Activated CD4-positive, CD25-positive, alpha-beta regulatory T cell treated with anti-CD3 and anti-CD28 coated beads, Interleukin-2, amount 50 U/mL, for 72 hours (primary cell): ENCODE measurements at places on chromosomes 7 and 10.

DNA sequence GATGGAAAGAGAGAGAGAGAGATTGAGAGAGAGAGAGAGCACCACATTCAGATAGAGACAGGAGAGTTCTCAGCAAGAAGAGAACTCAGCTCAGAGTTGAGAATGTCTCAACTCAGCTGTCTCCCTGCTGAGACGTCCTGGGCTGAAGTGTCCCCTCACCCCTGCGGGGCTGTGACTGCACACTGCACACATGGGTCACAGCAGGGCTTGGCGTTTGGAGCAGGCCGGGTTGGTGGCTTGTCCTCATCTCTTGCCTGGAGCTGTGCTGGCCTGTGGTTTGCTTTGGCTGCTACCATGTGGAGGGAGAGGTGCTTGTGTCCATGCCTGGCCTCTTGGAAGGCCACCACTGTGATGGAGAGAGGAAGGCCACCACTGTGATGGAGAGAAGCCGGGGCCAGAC lies 167.9 kb downstream of the RNF216 start:
- no peak for DNase-seq

DNA sequence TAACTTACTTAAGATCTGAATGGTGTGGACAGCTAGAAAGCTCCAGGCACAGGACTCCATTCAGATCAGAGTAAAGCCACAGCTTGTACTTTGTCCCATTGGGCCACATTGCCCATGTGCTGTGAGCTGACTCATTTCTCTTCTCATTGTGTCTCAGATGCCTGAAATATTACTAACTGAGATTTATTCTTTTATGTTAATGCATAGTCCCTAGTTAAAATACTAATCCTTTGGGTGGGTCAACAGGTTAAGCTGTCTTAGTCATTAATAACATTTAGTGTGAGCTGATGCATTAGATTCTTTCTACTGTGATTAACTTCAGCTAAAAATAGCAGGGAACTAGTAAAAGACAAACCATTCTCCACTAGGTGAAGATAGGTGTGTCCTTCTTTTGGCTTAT lies 104.7 kb upstream of the ARMC3 start:
- no peak for DNase-seq

DNA sequence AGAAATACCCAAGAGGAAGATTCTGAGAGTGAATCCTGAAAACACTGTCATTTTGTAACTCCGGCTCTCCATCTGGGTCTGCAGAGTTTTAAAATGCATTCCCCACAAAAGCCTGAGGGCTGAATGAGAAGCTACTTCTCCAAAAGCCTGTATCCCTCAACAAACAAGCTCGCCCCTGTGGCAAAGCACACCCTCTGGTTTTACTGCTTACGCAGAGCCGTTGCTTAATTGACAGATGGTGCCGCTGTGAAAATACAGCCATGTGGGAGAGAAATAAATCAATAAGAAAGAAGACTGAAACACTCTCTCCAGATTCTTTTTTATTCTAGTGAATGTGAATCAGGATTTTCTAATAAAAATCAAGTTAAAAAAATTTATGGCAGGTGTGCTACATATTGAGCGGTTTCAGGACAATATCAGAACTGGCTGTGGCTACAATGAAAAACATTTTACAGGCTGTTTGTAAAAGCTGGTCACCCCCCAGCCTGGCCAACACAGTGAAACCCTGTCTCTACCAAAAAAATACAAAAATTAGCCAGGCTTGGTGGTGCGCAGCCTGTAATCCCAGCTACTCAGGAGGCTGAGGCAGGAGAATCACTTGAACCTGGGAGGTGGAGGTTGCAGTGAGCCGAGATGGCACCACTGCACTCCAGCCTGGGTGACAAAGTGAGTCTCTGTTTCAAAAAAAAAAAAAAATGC lies 32.5 kb downstream of the C7orf33 start:
- DNase-seq = no peak

DNA sequence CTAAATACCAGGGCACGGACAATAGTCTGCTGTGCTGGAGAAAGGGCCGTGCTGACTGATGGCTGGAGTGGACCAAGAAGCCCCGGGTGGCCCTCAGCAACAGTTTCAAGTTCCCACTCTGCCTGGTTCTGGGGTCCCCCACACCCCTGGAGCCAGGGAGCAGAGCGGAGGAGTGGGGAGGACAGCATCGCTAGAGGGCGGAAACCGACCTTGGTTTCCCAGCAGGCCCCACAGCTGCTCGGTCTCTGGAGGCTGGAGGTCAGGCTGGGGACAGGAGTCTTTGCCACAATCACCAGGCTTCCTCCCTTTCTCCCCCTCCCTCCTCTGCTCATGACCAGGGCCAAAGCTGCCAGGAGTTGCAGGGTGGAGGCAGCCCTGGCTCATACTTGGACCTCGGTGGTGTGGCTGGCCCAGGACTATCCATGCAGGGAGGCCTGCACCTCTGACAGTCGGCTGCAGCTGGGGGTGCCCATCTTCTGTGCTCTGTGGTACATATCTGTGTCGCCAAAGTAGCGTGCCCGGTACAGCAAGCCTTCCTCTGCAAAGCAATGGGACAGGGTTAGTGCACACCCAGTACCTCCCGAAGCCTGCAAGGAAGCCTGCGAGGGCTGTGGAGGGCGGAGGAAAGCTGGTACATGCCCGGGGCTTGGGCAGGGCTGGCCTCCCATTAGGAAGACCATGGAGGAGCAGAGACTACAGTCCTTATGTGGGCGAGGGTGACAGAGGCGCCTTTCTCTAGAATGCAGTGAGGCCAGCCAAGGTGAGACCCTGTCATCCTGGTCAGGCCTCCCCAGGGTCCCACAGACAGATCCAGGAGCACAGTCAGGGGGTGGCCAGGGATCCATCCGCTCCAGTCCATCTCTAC lies 19.1 kb downstream of the DNAJB12 start:
- DNase-seq = peak; percentile 62

DNA sequence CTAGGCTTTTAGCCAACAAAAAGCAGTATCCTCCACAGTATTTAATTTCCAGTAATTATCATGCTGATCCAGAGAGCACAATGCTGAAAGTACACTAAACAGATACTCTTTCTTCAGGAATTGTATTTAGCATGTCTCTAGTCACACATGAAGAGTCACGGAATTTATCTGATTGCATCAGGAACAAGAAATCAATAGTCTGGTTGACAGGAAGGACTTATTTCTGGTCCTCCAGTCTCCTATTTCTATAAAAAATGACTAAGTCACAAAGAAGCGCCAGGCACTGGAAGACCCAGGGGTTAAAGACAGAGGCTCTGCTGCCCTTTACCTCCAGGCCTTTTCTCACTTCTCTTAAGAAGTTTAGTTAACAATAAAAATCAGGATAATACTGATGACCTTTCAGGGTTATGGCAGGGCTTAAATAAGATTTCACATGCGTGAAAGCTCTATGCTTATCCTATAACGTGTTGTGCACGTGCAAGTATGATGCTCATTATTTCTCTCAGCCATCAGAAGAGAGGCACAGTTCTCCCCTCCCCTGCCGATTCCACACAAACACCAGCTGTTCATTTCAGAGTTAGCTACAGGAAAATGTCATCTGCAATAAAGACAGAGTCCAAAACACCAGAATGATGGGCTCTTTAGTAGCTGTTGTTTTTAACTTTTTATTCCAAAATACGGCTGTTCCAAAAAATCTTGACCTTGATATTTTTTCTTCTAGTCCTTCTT lies 36.9 kb downstream of the SLC26A4 start:
- no peak for DNase-seq

- DNase-seq = no peak
Measured at GRCh38 chr10:77398558-77398957, 239.1 kb downstream of the KCNMA1 start.

DNA sequence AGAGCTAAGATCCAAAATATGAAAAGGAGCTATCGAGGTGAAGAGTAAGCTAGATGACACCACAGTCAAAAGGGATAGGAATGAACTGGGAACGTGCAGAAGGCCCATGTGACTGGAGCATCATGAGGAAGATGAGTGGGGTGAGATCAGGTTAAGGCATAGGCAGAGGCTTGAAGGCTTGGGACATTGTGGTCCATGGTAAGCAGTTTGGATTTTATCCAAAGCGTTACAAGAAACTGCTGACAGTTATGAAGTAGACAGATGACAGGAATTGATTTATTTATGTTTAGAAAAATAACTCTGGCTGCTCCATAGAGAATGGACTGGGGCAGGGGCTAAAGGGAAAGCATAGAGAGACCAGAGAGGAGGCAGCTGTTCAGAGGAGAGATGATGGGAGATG lies 18.1 kb upstream of the PANK1 start:
- DNase-seq = no peak

DNA sequence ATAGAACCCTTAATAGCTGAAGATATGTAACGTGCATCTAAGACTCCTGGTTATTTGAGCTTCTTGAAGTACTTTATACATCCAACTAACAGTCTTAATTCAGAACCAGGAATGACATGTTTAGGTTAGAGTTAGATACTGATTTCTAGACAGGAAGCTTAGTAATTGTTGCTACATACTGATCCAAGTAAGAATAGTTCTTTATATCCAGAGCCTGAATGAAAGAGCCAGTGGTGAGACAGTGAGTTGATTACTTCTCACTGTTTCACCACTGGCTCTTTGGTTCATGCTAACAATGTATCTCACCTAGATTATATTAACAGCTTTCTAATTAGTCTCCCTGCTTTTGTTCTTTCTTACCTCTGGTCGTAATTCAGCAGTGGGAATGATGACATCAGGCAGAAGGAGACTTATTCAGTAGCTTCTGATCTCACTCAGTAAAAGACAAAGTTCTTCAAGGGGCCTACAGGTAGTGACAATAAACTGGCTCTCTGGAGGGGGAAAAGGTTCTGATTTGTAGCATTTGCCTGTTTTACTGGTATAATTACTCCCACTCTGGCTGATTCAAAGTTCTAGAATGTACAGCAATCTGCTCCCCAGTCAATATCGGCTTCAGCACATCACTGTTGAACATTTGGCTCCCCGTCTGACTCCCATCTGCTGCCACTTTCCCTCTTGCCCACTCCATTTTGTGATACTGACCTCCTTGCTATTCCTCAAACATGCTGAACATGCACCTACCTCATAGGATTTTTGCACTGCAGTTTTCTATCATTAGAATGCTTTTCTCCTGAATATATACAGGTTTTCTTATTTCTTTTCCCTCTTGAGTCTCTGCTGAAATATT lies 29.1 kb downstream of the MCU start:
- no peak for DNase-seq

- no peak for DNase-seq
Measured at GRCh38 chr7:115319541-115319940, 397.6 kb downstream of the MDFIC start.

DNA sequence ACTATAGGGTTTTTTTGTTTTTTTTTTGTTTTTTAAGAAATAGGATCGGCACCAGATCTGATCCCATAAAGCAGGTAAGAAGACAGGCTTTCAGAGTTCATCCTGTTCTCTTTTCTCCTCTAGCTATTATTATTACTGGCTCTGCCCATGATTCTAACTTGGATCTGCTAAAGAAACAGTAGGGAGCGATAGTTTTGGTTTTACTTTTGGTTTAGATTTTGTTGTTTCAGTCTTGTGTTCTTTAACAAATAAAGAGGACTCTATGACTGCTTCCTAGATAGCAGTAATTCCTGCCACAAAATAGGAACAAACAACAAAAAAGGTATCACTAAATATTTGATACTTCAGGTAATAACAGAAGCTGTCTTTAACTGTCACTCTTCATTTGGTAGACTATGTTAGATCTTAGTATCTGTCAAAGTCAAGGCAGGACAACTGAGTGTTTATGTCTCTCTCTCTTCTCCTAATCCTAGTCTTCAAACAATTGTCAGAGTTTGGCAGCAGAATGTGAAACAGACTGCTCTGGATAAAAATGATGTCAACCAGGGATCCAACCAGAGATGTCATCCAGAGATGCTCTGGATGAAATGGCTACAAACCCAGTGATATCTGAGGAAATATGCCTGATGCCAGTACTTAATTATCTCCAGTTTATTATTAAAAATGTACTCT lies 99.8 kb downstream of the KMT2C start:
- DNase-seq = no peak

DNA sequence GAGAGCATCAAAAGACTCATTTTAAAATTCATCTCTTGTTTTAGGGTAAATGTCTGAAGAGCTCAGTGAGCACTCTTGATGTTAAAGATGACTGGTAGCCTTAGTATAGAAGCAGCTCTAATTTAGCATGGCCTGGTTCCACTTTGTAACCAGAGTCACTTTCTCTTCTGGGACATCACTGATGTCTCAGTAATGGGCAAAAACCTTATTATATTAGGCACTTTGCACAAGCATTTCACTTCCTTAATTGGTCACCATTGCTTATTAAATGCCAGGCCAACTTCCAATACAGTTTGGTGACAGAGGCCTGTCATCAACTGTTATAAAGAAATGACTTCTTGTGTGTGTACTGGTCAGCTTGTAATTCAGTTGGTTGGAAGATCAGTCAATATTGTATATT lies 53.0 kb downstream of the STEAP1B start:
- no peak for DNase-seq

DNA sequence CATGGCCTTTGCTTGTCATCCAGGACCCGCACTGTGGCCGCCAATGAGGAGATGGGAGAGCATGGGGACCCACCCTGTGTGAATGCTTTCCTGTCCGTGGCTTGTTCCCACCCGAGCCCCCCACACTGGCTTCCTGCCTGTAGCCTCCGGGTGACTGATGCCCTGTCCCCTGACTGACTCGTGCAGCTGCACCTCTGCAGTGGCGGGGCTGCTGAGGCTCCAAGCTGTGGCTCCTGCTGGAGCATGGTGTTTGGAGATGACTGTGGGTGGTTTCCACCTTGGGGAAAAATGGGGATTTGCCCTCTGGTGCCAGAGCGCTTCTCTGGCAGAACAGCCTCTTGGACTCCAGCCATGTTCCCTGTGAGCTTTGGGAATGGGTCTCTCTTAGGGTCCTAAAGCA lies 2.1 kb downstream of the CAMK1D start:
- DNase-seq = no peak

DNA sequence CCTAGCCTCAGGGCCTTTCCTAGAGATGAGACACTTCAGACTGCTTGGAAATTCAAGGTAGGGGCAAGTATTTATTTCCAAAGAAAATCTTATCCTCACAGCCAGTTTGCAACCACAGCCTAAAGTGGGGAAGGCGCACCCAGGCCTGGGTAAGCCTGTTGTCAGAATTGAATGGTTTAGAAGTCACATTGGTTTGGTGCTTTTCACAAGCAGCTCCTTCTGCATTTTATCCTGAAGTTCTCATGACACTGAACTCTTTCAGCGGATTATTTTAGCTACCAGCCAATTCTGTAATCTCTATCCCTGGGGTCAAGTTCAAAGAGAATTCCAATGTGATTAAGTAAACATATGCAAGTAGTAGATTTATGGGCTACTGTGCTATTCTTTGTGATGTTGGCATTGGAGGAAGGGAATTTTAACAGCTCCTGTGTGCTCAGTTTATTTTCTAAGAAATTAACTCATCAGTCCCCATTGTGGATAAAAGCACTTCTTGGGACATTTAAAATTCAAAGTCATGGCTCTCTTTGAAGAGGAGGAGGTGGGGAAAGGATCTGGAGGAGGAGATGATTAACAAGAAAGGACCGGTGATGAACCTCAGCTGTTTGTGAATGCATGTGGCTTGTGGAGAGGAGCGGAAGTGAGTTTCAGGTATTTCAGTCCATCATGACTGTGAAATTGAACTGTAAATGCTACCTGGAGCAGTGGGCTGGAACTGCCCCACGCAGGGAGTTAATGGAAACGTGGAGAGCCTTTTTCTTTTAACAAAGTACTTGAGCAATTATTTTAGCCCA lies 90.2 kb upstream of the CACUL1 start:
- DNase-seq = no peak

- no peak for DNase-seq
Measured at GRCh38 chr7:67928141-67928540, 931.5 kb downstream of the TYW1 start.

- DNase-seq = no peak
Measured at GRCh38 chr10:23742368-23742767, 303.5 kb downstream of the OTUD1 start.
